SJSA1 (cell line): ENCODE measurements at places on chromosomes 13 and 19. TPM values are rescaled to one million over a fixed set of nuclear protein-coding genes. Genes with fewer than 3 reads are reported as not detected.

DNA sequence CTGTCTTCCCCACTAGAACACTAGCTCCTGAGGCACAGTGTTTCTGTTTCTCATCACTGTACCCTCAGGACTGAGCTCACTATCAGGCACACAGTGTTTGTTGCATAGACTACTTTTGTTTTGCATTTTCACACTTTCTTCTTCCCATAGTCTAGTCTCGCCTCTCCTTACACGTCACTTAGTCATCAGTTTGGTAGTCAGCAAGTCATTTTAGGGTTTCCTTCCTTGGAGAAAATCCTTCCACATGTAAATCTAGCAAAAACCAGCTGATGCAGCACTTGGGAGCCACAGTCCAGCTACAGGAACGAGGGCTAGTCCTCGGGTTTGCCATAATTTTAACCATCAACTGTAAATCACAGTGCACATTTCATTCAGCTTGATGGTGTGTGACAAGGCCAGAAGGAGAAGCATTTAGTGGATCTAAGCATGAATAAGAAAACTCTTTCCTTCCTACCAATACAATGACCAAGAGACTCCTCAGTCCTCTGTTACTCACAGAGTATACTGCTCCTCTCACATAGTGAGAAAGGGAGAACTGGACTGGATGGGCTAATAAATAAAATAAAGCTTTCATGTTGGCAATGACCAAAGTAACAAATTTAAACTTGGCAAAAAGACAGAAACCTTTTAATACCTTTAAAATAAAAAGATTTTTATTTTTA is 221.0 kb downstream of the KLF12 start:
- peak; percentile 15 for DNase-seq

- DNase-seq, result no peak
Measured at GRCh38 chr13:69363360-69363759, 744.3 kb upstream of the ATXN8OS start.

DNA sequence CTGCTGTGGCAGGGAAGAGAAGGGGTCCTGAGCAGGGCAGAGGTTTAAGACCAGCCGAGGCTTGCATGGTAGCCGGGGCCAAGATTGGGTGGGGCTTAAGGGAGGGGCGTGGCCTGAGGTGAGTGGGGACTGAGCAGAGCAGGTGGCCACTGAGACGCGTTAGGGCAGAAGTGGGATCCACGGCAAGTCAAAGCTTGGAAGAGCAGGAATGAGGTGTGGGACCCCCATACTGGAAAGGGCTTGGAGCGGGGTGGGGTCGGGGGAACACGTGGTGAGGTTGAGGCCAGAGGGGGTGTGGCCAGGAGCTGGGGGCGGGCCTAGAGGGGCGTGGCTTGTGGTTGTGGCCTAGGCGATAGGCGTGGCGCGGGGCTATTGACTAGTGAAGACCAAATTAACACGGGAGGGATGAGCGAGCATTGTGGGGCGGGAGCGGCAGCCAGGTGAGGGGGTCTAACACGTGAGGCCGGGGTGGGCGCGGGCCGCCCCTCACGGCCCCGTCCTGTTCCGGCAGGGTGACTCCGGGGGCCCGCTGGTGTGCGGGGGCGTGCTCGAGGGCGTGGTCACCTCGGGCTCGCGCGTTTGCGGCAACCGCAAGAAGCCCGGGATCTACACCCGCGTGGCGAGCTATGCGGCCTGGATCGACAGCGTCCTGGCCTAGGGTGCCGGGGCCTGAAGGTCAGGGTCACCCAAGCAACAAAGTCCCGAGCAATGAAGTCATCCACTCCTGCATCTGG is 3.3 kb downstream of the CFD start:
- no peak for DNase-seq

The COX7A1 gene
- total RNA-seq, result not detected in 2 replicates

- DNase-seq, result peak; percentile 89
Measured at GRCh38 chr13:111043575-111043982, 71.5 kb upstream of the ARHGEF7 start.

DNA sequence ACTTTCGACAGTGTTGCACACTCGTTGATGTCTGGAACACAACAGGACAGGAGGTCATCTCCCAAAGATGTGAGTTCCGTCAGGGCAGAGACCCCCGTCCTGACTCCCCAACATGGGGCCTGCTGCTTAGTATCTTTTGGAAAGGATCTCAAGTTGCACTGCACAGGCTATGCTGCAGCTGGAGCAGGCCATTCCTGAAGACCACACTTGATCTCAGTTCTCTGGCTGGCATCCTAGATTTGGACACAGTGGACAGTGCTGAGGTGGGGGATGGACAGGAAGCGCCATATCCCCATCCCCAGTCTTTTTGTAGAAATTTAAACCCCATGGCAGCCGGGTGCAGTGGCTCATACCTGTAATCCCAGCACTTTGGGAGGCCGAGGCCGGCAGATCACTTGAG is 5.9 kb downstream of the ADGRE2 start:
- DNase-seq, result peak; percentile 10

DNA sequence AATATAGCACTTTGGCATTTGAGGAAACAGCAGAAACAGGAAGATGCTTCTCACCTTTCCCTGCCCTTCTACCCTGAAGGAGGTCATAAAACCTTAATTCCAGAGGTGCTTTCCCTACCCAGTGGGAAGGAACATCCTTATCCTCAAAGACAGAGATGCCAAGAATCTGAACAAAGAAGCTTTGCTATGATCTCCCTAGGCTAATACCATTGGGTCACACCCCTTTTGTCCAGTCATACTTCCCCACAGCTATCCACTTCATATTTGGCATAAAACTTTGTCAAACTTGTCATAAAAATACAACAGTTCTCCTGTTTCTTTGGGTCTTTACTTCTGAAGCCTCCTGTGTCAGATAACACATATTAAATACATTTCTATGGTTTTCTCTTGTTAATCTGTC is 21.7 kb upstream of the RXFP2 start:
- no peak for DNase-seq

The ZNF497 gene
- total RNA-seq, result 0.19 and 1.3 TPM in 2 replicates

The PSG5 gene
- total RNA-seq, result 0.82 TPM in 1 of 2 replicates, not detected in the other

The OR4F17 gene
- total RNA-seq, result not detected in 2 replicates

GRCh38 chr13:23651887-23652286 is 81.7 kb downstream of the TNFRSF19 start:
- DNase-seq, result no peak

DNA sequence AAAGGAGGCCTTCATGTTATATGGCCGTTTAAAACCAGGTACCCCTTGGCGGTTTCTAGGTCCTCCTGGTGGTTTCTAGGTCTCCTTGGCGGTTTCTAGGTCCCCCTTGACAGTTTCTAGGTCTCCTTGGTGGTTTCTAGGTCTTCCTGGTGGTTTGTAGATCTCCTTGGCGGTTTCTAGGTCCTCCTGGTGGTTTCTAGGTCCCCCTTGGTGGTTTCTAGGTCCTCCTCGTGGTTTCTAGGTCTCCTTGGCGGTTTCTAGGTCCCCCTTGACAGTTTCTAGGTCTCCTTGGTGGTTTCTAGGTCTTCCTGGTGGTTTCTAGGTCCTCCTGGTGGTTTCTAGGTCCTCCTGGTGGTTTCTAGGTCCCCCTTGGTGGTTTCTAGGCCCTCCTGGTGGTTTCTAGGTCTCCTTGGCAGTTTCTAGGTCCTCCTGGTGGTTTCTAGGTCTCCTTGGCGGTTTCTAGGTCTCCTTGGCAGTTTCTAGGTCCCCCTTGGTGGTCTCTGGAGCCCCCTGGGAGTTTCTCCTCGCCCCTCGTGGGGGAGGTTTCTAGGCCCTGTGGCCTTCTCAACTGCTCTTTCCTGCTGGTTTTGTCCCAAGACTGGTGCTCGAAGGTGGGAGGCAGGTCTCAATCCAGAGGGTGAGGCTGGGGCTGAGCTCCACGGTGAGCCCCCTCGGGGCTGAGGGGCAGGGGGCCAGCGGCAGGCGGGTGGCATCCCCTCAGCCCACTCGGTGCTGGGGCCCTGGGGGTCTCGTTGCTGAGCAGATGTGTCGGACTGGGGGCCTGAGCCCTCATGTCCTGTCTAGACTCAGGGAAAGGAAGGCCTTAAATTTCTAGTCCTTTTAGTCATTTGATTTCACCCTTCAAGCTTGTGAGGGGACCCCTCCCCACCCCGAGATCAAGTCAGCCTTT is 8.0 kb downstream of the HCN2 start:
- no peak for DNase-seq

The LIM2 gene
- total RNA-seq, result not detected in 2 replicates

The RDH8 gene
- total RNA-seq, result not detected in 2 replicates

- no peak for DNase-seq
Measured at GRCh38 chr19:43768273-43769050, 12.3 kb downstream of the KCNN4 start.

- no peak for DNase-seq
Measured at GRCh38 chr13:101292711-101293110, 123.6 kb downstream of the NALCN start.

DNA sequence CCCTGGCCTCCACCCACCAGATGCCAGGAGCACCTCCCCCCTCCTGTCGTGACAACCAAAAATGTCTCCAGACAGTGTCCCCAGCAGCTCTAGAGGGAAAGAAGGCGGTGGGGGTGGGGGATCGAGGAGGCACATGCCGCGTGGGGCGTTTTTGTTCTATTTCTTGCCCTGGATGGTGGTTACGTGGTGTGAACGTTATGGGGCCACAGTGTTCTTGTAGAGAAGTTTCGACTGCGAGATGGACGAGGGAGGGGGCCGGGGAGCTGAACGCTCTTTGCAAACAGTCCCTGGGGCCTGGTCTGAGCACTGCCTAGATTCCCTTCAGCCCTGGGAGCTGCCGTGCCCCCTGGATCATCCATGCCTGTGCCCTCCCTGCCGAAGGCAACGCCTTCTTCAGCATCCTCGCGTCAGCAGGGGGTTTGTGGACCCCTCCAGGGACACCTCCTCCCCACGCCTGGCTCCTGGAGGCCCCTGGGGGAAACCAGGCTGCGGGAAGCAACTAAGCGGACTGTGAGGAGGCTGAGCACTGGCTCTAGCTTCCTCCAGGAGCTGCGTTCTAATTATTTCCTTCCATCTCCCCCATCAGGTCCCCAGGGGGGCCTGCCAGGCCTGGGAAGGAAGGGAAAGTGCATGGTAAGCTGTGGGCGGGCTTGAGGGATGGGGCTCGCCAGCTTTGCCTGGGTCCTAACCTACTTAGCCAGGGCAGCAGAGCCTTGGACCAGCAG is 131.5 kb downstream of the IER2 start:
- no peak for DNase-seq

DNA sequence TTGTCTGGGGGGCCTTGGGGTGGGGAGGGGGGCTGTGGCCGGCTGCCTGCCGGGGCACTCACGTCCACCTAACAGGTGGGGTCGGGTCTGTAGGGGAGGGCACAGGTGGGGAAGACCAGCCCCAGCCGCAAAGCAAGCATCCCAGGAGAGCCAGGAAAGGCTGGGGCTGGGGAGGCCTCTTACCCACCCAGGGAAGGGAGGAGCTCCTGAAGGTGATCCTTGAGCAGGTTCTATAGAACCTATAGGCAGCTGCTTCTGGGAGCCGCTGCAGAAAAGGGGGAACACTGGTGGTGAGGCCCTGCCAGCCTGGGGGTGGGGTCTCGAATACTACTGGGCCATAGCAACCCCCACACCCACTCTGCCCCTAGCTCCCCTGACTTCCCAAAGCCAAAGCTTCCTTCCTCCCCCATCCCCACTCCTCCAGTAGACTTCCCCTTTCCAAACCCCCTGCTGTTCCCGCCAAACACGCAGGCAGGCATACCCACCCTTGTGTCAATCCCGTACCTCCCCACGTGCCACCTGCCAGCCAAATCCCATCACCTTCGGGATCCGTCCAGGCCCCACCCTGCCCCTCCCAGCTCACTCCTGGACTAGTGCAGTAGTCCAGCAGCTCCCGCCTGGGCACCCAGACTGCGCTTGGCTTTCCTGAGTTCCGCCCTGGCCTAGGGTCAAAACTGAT is 5.6 kb downstream of the KLF16 start:
- no peak for DNase-seq

DNA sequence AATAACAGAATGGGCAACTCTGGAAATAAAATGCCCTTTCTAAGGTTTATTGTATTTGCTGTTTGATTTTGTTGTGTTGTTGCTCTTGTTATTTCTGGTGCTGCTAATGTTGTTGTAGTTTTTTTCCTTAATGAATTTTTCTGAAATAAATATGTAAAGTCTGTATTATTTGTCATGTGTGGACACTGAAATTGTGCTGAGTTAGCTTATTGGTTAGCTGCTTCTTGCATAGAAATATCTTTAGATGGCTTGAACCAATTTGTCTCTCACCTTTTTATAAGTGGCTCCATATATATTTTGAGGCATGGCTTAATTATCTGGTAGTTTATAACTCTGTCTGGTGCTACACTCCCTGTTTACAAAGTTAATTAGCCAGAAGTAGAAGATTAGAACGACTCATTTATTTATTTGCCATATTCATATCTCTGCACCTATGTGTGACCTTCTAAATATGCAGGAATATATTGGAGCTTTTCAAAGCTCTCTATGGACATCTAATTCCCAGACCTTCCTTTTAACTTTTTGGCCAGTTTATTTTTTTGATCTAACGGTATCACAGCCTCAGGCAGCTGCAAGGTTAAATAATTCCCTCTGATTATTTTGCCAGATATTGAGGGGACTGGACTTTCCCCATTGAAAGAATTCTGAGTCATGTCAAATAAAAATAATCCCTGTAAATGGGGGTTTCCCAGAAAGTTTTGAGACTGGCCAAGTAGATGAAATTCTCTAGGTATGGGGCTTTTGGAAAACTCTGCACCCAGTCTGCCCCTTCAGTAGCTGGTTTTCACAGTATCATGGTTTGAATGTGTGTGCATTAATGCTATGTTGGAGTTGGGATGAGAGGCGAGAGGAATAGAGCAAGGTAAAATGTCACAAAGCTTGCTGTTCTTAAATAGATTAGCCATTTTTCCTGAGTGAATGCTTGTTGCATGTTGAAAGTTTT is 1331.7 kb upstream of the MIR17HG start:
- DNase-seq, result no peak

GRCh38 chr13:38730332-38730731 is 43.5 kb downstream of the FREM2 start:
- DNase-seq, result no peak

GRCh38 chr13:46536341-46536740 is 16.6 kb upstream of the LRCH1 start:
- DNase-seq, result no peak

GRCh38 chr19:11365557-11366117 is 8.8 kb upstream of the SWSAP1 start:
- no peak for DNase-seq

DNA sequence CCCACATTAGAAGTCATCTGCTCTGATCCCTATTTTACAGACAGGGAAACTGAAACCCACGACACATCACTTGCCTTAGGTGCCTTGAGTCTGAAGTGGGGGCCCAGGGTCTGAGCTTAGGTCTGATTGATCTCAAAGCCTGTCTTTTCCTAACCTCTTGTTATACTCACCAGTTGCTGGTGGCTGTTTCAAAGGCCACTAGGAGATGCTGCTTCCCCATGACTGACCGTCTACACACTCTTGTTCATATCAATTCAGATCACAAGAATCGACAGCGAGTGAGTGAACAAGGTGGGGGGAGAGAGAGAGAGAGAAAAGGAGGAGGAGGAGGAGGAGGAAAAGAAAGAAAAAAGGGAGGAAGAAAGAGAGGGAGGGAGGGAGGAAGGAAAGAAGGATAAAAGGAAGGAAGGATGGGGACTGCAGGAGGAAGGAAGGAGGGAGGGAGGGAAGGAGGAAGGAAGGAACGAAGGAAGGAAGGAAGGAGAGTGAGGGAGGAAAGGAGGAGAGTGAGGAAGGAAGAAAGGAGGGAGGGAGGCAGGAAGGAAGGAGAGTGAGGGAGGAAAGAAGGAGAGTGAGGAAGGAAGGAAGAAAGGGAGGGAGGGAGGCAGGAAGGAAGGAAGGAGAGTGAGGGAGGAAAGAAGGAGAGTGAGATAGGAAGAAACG is 3.3 kb downstream of the OR10H1 start:
- no peak for DNase-seq
